ENCODE measurements at places on chromosomes 1 and 21. TPM values are rescaled to one million over a fixed set of nuclear protein-coding genes. Genes with fewer than 3 reads are reported as not detected.

- no peak for DNase-seq
These were observed 82.1 kb downstream of the VPS26C start for GRCh38 chr21:37184784-37185593.

Gene UTS2
- not detected for total RNA-seq

GRCh38 chr1:37931102-37931360, 15.8 kb downstream of the INPP5B start:
- DNase-seq = no peak

Gene CFAP126
- 1.4 TPM for total RNA-seq

Gene ALX3
- not detected for total RNA-seq

- no peak for DNase-seq
These were observed 3.2 kb downstream of the E2F2 start for GRCh38 chr1:23527900-23528249.

Gene LRRC7
- total RNA-seq = 92.6 TPM

DNA sequence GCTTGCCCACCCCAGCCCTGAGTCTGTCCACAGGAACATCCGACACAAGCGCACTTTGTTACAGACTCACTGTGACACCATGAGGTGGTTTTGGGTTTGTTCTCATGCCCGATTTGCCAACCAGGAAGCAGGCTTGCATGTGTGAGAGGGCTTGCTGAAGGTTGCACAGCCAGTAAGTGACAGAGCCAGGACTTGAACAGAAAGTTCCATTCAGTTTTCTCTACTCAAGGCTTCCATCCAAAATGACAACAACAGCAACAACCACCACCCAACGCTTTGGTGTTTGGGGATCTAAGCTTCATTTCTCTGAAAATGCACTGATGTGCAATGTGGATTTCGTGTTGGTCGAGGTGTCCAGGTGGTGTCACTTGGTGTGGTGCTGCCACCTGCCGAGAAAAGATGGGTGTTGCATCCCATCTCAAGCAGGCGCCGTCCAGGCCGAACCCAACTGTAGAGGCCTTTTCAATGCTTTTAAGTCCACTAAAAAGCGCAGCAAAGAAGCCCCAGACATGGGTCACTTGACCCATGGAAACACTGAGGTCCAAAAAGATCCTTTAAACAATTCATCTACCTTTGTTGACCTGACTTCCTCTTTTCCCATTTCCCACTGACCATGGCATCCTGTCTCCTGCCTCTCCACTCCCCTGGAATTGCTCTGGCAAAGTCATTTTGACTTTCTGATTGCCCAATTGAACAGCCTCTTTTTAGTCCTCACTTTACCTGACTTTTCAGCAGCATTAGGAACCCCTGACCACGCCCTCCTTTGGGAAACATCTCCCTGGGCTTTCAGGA, 12.2 kb downstream of the CITED4 start:
- peak; percentile 82 for DNase-seq

Gene CHIA
- not detected for total RNA-seq

DNA sequence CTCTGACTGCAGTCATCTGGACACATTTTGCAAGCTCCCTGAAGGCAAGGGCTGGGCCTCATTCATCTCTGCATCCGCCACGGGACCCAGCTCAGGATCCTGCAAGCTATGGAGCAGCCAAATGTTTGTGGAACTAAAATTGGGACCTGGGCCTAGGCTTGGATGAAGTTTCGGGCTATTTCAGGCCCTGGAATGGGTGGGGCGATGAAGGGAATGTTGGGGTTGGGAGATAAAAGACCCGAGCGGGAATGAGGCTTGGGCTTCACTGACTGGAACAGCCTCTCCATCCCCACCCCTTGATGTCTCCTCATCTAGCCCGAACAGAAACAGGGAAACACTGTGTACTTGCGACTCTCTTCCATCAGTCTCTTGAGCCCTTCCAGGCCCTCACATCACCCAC, 7.3 kb upstream of the AHCYL1 start:
- DNase-seq = no peak

Gene SH2D1B
- total RNA-seq = not detected

Gene RAP1A
- total RNA-seq = 22.6 TPM

DNA sequence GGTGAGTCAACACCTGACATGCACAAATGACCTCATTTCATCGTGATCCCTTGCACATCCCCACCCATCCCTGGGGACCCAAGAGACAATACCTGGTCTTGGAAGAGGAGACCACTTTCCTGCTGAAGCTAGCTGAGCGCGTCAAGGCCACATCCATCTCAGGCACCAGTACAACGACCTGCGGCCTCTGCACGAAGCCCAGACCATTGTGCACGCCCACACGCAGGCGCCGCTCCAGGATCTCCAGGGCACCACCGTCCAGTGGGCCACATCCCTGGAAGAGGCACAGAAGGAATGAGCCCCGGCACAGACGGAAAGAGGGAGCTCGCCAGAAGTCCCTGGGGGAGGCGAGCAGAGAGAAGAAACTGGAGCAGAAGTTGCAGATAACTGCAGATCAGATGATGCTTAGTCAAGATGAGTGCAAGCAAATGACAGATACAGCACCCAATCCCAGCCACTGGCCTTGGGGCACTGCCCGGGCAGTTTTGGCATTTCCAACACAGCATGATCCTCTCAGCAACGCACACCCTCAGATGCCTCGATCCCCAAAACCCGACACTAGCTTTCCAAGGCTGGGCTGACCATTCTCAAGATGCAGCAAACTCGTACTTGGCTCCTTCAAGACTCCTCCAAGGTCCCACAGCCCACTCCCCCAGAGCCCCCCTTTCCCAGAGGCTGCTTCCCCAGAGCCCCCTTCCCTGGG, 44.1 kb downstream of the NPHP4 start:
- no peak for DNase-seq

DNA sequence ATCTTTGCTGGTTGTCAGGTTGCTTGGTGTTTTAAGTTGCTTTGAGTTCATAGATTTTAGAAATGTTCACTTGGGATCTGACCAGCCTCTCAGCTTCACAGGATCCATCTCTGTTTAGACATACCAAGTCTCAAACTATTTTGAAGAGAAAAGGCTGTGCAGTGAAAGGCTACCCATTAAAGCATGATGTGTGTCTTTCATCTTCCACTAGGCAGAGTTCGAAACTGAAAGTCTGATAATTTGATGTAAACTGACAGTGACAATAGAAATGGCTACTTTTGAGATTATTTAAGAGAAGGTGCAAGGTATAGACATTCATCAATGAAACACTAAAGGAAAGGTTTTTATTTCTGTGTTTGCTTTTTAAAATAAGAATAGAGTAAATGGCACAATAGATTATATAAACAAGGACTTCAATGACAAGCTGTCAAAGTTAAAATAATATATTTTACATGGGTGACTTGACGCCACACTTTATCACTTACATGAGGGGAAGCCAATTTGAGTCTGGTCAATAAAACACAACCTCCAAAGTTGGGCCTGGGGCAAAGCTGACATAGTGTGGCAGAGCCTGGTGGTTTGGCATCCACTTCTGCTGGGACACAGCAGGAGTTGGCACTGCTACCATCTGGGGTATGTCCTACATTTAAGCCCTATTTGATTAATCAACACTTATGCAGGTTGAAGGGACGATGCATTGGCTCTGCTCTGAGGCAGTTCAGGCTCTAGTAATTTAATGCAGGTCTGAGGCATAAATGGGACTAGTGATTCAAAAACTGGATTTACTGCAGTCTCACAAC, 197.7 kb downstream of the CRB1 start:
- DNase-seq = no peak

Gene RBBP5
- 18.4 TPM for total RNA-seq

Gene PDE4DIP
- total RNA-seq = 180 TPM

- peak; percentile 12 for DNase-seq
These were observed 2.1 kb downstream of the CDC7 start for GRCh38 chr1:91502672-91503184.

Gene DENND2C
- total RNA-seq = 1.6 TPM
